ENCODE measurements at places on chromosomes 3 and 15.

GRCh38 chr3:73680391-73681095 lies 55.8 kb upstream of the PDZRN3 start:
- no peak for DNase-seq

DNA sequence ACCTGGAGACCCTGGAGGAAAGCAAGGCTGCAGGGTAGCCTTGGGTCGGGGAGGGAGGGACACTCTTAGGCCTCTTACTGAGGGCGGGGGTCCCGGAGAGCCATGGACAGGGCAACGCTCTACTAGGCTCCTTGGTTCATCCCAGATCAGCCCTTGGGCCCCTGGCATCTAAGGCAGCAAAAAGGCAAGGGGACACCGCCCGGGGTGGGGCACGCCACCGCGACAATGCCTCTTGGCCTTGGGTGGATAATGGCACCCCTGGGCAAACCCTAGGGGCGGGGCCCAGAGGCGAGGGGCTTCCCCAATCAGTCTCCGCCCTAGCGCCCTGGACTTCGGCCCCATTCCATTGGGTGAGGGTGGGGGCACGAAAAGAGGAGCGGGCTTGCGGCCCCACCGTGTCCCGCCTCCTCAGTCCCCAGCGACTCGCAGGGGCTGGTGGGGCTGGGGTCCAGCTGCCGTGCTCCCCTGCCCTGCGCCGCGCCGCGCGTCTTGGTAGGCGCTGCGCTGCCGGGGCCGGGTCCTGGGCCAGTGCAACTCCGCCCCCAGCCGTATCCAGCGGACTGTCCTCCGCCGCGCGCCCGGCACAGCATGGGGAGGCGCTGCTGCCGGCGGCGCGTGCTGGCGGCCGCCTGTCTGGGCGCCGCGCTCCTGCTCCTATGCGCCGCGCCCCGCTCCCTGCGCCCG lies at the start of gene CHST13:
TSS of gene CHST13 (plus strand) at position 411 of the 684 bp plus-strand sequence. CDS start at position 589, 178 bp downstream.
- no peak for DNase-seq

DNA sequence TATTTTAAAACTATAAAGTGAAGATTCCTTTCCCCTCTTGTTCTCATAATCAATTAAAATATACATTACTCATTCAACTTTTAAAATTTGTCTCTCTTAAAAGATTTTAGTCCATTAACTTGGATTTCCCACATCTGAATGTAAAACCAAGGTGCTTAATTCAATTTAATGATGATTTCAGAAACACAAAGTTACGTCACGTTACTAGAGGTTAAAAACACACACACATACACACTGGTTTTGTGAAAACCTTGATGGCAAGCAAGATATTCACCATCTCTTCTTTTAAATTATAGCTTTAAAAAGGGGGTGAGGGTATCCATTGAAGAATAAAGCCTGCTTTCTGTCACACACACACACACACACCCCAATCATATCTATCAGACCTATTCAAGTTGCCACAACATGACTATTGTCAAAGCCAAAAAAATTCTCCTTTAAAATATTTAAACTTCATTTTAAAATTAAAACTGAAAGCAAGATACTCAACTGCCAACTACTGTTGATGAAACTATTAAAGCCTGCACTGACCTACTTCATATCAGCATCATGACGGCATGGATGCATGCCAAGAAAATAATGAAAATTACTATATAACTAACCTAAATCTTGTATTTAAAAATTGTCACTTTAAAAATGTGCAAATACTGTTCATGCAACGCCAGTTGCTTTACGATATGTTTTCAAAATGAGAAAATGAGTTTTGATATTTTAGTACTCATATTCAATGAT lies 2.1 kb downstream of the RFX7 start:
- DNase-seq = no peak

DNA sequence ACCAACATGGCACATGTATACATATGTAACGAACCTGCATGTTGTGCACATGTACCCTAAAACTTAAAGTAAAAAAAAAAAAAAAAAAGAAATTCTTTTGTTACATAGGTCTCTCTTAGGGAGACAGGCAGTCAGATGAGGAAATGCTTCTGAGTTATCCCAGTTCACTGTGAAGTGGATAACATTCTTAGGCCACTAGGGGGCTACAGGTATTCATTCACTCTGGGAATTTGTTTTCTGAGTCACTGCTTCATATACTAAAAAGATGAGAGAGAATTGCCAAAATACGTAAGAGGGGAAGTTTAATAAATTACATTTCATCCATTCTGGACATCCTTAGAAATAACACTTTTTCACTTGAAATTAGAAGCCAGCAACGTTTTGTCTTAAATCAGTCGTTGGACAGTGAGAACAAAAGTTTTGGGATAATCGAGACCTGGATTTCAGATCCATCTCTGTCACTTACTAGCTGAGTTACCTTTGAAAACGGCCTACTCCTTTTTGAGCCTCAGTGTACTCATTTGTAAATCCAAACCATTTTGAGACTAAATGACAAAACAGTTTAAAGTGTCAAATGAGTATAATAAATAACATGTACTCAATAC lies 738.4 kb upstream of the ALCAM start:
- DNase-seq = peak; percentile 27

DNA sequence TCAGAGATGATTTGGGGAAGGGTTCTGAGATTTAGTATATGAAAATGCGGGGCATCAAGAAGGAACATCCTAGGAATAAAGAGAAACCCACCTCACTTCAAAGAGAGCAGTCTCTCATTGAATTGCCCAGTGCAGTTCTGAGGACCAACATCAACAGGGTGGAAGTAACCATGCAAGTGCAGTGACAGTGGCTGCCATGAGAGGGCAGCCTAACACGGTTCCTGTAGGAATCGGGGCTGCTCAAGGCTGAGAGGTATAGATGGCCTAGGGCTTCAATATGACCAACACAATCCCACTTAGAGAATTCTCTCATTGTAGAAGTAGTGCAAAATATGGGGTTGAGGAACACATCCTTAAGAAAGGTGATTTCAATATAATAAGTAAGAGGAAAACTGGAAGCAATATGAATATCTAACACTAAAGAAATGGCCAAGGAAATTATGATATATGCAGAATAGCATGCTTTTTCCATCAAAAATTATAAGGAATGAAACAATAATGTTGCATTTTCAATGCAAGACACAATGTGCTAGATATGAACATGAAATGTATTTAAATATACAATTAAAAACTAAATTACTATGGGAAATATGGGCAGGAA lies 51.1 kb upstream of the ARRDC4 start:
- DNase-seq = no peak

- DNase-seq = no peak
These were observed 33.2 kb downstream of the NR2F2 start for GRCh38 chr15:96363707-96364106.

GRCh38 chr3:116135457-116136085 lies 309.7 kb downstream of the LSAMP start:
- DNase-seq = no peak

- DNase-seq = peak; percentile 5
These were observed 43.7 kb downstream of the LRRC49 start for GRCh38 chr15:70936326-70936725.

DNA sequence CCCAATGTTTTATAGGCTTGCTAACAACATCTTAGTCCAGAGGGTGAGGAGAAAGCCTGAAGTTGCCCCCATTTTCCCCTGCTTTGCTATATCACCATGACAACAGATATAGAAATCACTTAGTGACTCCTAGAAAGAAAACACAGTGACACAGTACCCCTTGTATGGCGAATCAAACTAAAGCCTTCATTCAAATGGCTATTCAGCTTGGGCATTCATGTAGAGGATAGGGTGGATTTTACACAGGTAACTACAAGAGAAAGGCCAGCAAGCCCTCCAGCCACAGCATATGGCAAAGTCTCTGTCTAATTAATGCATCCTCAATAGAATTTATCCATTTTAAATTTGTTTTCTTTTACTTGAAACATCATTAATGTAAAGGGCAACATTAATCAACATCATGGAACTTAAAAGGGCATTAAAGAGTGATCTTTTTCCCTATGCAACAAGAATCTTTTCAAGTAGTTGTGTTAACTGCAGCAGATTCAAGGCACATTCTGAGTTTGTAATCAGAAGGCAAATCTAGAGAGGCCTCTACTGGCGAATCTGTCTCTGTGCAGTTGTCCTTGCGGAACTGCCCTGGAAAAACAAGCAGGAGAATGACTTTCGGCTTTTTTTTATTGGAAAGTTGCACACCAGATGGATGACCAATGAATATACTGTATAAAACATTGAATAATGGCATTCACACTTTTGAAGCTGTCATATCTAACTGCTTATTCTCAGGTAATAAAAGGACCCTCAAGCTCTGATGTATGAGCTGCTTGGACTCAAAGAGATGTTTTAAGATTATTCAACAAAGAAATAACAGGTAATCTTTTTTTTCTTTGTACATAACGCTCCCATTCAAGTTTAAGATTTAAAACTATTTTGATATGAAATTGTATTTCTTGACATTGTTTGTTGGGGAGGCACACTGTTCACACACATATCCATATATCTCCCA lies 621.7 kb upstream of the AGTR1 start:
- DNase-seq = peak; percentile 64

DNA sequence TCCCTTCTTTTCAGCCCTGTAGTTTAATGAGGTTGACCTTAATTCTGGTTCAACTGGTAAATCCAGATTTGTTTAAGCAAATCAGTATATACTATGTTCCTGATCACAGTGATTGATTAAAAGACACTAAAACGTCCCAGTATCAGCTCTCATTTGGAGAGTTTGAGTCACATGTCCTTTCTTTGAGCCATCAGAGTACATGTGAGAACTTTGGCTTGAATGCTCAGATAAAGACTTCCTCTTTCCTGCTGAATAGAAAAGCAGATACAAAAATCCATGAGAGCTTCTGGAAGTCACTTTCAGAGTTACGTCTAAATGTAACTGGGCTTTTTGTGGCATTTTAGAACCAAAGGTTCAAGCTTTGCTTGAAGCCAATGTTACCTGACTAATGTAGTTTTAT lies 341.8 kb upstream of the SATB1 start:
- no peak for DNase-seq

- no peak for DNase-seq
These were observed 670.0 kb downstream of the SI start for GRCh38 chr3:164408326-164408725.

GRCh38 chr3:43086460-43087165 lies 19.3 kb downstream of the POMGNT2 start:
- DNase-seq = no peak

DNA sequence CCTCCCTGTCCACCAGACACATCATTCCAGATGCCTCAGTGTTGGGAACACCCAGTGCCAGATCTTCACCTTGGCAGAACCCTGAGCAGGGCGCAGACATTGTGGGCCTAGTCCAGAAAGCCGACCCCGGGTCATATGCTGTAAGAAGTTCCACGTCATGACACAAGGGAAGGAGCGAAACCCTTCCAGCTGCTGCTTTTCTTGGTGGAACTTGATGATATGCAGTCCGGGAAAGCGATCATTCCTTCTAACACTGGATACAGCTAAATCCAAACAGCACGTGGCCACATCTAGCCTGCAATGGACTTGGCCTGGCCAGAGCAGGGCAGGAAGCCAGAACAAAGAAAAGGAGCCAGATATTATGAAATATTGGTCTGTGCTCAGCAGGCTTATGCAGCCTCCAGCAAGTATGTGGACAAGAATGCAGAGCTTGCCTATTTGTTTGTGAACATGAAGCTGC lies 22.0 kb downstream of the GASK1A start:
- DNase-seq = no peak

GRCh38 chr3:120831066-120831465 lies 76.9 kb upstream of the STXBP5L start:
- DNase-seq = no peak

DNA sequence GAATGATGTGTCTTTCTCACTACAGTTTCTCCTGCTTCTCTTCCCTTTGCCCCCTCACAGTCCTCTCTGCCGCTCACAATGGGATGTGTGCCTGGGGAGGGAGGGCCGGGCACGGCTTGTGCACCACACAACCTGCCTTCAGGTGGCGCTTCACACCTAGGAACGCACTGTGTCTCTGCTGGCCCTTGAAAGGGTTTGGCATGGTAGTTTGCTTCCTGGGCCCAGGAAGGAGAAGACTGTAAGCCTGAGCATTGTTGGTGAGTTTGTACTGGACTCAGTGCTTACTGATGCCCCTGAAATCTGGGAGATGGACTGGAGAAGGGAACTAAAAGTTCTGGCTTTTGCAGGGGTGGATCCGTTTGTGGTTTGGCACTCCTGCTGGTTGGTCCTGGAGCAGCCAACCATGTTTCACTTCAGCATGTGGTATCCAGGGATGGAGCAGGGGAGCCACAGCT lies 9.2 kb downstream of the ALPK3 start:
- DNase-seq = no peak

GRCh38 chr15:84783493-84784251 lies 33.5 kb upstream of the ALPK3 start:
- DNase-seq = no peak

DNA sequence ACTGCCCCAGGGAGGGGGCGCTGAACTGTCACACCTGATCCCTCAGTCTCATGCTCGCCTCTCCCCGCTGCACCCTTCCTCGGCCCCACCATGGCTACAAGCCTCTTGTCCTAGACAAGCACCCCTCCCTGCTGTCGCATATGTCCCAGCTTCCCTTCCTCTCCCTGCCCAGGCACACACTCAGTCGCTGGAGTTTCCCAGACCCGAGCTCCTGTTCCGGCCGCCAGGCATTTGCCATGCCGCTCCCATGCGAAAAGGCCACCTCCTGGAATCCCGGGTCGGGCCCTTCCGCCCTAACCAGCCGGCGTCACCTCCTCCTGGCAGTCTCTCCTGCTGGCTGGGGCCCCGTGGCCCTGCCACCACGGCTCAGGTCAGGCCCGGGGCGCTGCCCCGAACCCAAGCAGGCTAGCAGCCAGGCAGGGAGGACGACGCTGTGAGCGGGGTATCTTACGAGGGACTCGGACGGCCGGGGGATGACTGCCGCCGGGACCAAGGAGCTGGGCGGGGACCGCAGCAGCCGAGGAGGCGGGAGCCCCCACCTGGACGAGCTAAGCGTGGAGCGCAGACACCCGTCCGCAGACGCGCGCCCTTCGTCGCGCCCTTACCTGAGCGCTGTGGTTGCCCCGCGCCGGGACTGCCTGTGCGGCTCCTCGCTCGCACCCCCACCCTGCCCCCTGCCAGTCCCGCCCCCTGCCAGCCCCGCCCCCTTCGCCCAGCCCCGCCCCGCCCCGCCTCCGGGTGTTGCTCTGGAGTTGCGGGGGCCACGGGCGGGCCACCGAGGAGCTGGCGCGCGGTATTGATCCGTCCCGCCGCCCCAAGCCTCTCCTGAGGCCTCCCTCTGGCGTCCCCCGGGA lies at the start of gene ALS2CL:
TSS of gene ALS2CL (minus strand) at position 642 of the 854 bp plus-strand sequence. CDS start 4,239 bp downstream, outside the sequence.
- DNase-seq = no peak

DNA sequence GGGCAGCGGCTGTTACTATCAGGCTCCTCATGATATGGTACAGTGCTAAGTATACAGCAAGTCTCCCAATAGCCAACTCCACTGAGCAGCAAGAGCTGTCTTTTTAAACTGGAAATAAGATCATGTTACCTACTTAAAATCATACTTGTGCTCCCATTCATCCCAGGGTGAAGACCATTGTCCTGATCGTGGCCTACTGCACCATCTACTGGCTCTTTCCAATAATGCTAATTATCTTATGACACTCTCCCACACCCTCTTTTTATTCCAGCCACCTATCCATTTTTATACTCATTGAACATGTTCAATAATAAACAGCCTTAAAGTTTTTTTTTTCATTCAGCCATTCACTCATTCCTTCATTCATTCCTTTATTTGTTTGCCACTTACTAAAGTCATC lies 117.7 kb downstream of the GBE1 start:
- DNase-seq = peak; percentile 3

- DNase-seq = no peak
These were observed 2.6 kb upstream of the TMCO5A start for GRCh38 chr15:37931868-37932267.

- no peak for DNase-seq
These were observed 100.9 kb upstream of the HACD2 start for GRCh38 chr3:123685780-123686179.
